ENCODE measurements at places on chromosomes 6 and 20.
A peak's percentile ranks its signal among the peaks of the same experiment; 100 is the strongest.

- DNase-seq, result no peak
Measured at GRCh38 chr6:144744720-144745119, 459.6 kb downstream of the UTRN start.

- peak; percentile 8 for DNase-seq
Measured at GRCh38 chr20:57654998-57655808, 35.0 kb upstream of the ZBP1 start.

DNA sequence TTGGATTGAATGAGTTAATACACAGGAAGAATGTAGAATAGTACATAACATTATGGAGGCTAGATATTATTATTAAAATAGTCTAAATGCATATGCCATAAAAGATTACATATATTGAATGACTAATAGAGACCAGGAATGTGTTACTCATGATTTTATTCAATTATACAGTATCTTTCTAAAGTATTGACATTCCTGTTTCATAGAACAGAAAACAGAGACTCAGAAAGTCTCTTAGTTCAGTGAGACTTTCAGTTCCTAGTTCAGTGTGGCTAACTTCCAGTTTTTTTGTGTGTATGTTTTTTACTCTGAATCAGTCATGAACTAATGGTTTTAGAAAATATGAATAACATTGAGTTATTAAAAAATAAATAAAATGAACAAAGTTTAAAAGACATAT is 34.6 kb upstream of the TMEM244 start:
- no peak for DNase-seq

DNA sequence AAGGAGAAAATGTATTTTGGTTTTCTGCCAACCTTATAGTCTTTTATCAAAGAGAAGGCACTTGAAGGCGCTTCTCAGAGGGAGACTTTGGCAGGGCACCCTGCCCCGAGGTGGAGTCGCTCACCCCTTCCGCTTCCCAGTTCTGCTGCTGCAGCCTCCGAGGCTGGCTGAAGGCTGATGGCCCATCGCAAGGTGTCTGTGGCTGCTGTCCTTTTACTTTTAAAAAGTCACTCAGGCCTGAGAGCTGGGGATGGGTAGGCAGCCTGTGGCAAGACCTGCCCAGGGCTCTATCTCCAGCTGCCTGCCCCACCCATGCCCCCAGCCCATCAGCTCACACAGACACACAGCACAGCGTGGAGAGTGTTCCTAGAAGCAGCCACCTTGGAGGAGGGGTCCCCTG is 206.6 kb upstream of the CST7 start:
- DNase-seq, result no peak

GRCh38 chr20:8700756-8701155 is 368.1 kb upstream of the PLCB4 start:
- DNase-seq, result no peak

DNA sequence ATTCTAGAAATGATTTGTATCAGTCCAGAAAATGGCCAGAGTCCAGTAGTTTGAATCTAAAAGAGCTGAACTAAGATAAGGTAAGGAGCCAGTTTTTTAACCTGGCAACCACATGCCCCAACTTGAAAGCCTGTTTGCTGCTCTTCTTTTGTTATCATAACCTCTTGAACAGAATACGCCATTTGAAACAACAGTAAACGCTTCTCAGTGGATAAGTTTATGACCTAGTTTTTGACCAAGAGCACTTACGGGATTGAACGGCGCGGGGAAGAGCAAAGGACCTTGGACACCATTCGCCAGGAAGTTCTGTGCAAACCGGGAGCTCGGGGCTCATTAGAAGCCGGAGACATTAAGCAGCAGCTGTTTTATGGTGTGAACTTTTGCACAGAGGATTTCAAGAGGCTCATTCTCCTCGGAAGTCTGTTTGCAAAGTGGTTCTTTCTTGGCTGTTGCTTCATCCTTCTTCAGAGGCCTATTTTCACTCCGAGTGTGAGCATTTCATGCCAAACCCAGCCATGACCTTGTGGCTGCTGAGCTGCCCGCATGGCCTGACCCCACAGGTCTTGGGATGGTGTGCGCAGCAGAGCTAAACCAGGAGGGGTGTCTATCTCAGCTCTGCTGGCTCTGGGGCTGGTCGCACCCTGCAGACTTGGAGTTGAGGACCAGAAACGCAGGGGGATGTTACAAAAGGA is 215.1 kb downstream of the SOX4 start:
- DNase-seq, result no peak

- DNase-seq, result no peak
Measured at GRCh38 chr20:58642441-58642840, 8.6 kb upstream of the STX16 start.

DNA sequence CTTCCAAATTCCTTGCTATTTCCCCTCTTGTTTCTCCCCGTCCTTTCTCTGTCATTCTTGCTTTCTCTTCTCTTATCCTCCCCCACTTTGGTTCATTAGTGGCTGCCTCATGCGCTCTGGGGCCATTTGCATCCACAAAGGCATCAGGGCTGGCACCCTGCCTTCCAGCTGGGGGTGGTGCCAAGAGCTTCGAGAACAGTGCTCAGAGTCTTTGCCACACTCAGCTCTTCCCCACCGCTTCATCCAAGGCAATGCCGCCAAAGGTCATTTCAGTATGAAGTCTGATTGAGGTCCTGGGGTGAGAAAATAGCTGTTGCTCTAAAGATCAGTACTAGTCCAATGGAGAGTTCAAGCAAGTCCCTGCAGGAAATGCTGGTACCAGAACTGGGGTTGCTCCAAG is 22.7 kb downstream of the OLIG3 start:
- no peak for DNase-seq

GRCh38 chr6:62152796-62153195 is 133.2 kb downstream of the KHDRBS2 start:
- DNase-seq, result no peak

DNA sequence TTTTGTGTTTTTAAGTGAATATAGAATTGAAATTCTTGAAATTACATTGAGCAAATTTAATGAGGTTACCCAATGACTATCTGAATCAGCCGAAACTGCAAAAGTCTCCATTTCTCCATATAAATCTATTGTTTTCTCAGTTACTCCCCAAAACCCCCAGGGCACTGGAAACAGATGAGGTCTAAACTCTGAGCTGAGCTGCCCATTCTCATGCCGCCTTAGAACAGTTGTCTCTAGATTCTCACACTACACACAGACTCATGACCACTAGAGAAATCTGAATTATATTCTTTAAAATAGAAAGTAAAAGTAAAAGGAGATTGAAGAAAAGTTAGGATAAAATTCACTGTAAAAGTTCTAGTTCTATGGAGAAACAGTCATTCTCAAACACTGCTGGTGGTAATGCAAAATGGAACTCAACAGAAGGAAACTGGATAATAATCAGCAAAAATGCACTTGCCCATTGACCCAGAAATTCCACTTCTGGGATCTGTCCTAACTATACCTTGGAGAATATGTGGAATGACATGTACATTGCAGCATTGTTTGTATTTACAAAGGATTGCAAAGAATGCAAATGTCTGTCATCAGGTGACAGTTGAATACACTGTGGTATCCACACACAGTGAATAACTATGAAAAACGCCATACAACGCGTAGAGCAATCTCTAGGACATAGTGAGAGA is 125.5 kb downstream of the IPCEF1 start:
- no peak for DNase-seq

DNA sequence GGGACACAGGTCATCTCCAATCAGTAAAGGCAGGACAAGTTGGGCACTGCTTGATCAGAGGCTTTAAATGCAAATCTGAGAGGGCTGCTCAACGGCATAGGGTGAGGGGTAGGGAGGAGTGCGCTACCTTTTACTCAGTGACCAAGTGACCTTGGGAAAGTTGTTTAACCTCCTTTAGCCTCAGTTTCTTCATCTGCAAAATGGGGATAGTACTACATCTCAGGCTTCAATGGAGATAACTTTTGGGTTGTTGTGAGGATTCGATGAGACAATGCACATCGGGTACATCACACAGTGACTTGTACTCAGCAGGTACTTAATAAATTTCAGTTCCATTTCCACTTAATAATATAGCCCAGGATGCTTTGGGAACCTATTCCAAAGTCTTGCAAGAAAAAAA is 22.6 kb downstream of the MDGA1 start:
- DNase-seq, result no peak

GRCh38 chr6:56819604-56820003 is 135.3 kb upstream of the BEND6 start:
- no peak for DNase-seq

DNA sequence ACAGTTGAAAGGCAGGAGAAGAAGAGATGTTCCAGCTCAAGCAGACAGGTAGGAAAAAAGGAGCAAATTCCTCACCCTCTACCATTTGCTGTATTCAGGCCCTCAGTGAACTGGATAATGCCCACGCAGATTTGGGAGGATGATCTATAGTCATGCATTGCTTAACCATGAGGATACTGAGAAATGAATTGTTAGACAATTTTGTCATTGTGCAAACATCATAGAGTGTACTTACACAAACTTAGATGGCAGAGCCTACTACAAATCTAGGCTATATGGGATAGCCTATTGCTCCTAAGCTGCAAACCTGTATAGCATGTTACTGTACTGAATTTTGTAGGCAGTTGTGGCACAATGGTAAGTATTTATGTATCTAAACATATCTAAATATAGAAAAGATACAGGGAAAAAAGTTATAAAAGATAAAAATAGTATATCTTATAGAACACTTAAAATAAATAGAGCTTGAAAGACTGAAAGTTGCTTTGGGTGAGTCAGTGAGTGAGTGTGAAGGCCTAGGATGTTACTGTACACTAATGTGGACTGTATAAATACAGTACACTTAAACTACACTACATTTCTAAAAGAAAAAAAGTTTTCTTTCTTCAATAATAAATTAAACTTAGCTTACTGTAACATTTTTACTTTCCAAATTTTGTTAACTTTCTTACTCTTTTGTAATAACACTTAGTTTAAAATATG is 672.3 kb downstream of the UTRN start:
- DNase-seq, result no peak

- no peak for DNase-seq
Measured at GRCh38 chr20:52809003-52809402, 163.2 kb upstream of the TSHZ2 start.

DNA sequence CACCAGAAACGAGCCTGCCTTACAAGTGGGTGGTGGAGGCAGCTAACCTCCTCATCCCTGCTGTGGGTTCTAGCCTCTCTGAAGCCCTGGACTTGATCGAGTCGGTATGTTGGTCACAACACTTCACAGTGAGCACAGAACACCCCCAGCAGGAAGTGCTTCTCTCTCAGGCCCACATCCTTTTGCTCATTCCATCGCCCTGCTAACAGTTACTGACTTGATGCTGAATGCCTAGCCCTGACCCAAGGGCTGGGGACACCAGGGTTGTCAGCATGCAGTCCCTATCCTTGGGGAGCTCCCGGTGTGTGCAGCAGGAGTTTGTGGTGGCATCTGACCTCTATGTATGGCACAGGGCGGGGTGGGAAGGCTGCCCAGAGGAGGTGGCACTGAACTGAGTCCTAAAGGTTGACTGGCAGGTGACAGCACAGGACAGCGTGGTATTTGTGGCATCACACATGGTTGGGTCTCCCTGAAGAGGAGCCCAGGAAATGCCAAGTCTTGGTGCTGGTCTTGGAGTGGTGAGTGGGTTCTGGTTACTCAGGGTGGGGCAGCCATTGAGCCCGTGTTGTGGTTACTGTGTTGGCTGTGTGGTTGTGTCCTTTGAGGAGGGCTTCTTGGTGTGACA is 26.7 kb downstream of the GTSF1L start:
- DNase-seq, result no peak

- DNase-seq, result peak; percentile 54
Measured at GRCh38 chr6:68634726-68635411, at the start of gene ADGRB3. Gene ADGRB3 (plus strand): TSS chr6:68635282. CDS start chr6:68638676, 3,394 bp downstream.

DNA sequence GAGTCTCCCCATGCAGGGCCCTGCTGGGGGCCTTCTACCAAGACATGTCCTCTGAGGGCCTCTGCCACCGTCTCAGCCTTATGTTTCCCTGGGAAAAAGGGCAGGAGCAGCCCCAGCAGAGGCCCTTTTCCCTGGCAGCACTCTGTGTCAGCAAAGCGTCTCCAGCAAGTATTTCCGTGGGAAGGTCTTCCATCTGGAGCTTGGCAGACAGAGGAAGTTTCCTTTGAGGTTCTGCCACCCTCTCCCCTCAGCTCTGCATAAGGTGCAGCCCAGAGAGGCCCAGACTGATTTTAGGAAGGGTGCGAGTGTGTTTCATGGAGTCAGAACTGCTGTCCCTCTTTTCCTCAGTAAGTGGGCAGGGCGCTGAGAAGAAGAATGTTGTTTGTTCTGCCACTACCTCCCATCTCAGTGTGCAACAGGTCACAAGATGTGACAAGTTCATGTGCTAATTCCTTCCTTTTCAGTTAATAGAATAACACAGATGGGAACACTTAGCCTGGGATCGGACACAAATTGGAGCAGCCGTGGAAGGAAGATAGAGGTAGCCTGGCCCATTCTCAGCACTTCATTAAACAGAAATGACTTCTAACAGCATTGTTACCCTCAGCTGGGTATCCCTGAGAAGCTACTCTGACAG is 784.4 kb downstream of the MAFB start:
- no peak for DNase-seq

GRCh38 chr6:37473364-37474095 is 26.2 kb downstream of the CCDC167 start:
- DNase-seq, result no peak

- DNase-seq, result no peak
Measured at GRCh38 chr6:51350308-51350904, 531.7 kb downstream of the TFAP2B start.

DNA sequence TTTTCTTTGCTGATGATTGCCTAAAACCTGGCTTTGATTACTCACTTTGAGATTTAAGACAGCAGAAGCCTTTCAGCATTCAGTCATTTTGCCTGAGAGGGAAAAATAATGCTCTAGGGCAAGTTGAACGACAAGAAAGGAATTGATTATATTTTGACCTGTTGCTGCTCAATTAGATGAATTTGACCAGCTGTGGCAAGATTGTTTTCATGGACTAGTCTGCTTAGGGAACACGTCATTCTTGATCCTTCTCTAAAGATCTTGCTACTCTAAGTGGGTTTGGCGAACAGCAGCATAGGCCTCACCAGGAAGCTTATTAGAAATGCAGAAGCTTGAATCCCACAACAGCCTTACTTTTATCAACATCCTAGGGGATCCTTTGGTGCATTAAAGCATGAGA is 59.7 kb upstream of the PHACTR1 start:
- DNase-seq, result no peak

DNA sequence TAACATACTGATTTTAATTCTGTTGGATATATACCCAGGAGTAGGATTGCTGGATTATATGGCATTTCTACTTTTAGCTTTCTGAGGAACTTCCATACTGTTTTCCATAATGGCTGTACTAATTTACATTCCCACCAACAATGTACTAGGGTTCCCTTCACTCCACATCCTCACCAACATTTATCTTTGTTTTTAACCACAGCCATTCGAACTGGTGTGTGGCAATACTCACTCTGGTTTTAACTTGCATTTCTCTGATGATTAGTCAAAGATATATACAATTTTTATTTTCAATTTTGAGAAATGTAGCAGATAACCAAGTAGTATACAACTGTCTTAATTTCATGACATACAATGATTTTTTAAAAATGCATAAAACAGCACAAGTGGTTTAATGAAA is 30.3 kb upstream of the ADGRG6 start:
- no peak for DNase-seq

GRCh38 chr6:44105993-44106740 is 21.1 kb downstream of the MRPL14 start:
- no peak for DNase-seq
